Breast epithelium (tissue), 4 donors: ENCODE measurements at places on chromosomes 7 and 10. TPM values are rescaled to one million over a fixed set of nuclear protein-coding genes. Genes with fewer than 3 reads are reported as not detected.

MET gene
- 40.6 TPM for total RNA-seq

YWHAG gene
- total RNA-seq, result 58.7 TPM

CPVL gene
- total RNA-seq, result 13.4 TPM

CPN1 gene
- not detected for total RNA-seq

GRCh38 chr10:14382531-14382930, 51.8 kb upstream of the FRMD4A start:
- H3K4me1 ChIP-seq, result no peaks in the 10 kb centered on the region
- H3K27ac ChIP-seq, result no peak overlapping the region
- no peak overlapping the region for H3K4me3 ChIP-seq

DNA sequence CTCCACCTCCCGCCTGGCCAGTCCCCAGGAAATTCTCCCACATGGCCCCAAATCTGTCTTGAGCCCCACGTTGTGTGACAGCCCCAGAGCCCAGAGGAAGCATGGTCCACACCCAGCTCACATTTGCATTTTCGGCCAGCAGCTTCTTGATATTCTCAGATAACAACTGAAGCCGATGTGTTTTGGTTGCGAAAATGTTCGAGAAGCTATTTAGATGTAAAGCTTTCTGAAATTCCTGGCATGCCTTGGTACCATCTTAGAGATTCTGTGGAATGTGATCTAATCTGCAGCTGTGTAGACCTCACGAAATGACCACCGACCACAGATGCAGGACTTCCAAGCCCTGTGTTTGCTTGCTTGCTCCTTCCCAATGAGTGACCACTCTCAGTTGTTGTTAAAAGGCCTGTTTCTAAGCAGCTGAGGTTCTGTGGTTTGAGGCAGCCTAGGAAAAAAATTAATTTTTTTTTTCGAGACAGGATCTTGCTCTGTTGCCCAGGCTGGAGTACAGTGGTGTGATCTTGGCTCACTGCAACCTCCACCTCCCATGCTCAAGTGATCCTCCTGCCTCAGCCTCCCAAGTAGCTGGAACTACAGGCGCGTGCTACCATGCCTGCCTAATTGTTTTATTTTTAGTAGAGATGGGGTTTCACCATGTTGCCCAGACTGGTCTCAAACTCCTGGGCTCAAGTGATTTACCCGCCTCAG, 8.8 kb downstream of the SLC4A2 start:
- H3K27ac ChIP-seq, result no peak overlapping the region
- H3K36me3 ChIP-seq, result peaks cover 21% of the 10 kb centered on the region
- H3K27me3 ChIP-seq, result no peaks in the 10 kb centered on the region
- no peak for DNase-seq
- no peaks in the 10 kb centered on the region for H3K4me1 ChIP-seq

- no peaks in the 10 kb centered on the region for H3K27me3 ChIP-seq
- peaks cover 8% of the 10 kb centered on the region for H3K36me3 ChIP-seq
- H3K4me1 ChIP-seq, result no peaks in the 10 kb centered on the region
- H3K4me3 ChIP-seq, result no peak overlapping the region
Measured at GRCh38 chr7:1466524-1467271, 7.4 kb upstream of the MICALL2 start.

GRCh38 chr7:33072471-33072870, 9.9 kb upstream of the NT5C3A start:
- no peaks in the 10 kb centered on the region for H3K36me3 ChIP-seq
- H3K27me3 ChIP-seq, result no peaks in the 10 kb centered on the region
- no peaks in the 10 kb centered on the region for H3K4me1 ChIP-seq
- no peak overlapping the region for H3K27ac ChIP-seq
- no peak for DNase-seq
- H3K4me3 ChIP-seq, result no peak overlapping the region

- peaks cover 7% of the 10 kb centered on the region for H3K4me1 ChIP-seq
- no peak overlapping the region for H3K27ac ChIP-seq
Measured at GRCh38 chr10:86371116-86371515, 4.5 kb upstream of the GRID1 start.

DNA sequence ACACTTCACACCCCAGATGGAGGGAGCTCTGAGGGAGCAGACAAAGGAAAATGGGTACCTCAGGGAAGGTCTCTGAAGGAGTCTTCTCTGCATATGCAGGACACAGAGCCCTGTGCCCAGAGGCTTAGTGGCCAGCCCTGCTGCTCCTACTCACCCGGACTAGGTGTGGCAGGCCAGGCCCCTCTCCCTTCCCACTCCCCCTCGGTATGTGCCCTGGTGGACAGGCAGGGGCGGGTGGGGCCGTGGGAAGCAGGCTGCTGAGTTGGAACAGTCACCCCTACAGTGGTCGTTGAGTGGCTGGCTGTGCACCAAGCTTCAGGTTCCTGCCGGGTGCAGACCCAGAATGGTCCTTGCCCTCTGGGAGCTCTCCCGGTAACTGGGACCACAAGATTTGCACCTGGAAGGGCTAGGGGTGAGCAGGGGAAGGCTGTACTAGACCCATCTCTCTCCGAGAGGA, 68.6 kb downstream of the ZMIZ1 start:
- no peaks in the 10 kb centered on the region for H3K27me3 ChIP-seq
- no peaks in the 10 kb centered on the region for H3K36me3 ChIP-seq
- H3K4me3 ChIP-seq, result no peak overlapping the region
- peak overlapping the region; percentile 66 for H3K27ac ChIP-seq

DNA sequence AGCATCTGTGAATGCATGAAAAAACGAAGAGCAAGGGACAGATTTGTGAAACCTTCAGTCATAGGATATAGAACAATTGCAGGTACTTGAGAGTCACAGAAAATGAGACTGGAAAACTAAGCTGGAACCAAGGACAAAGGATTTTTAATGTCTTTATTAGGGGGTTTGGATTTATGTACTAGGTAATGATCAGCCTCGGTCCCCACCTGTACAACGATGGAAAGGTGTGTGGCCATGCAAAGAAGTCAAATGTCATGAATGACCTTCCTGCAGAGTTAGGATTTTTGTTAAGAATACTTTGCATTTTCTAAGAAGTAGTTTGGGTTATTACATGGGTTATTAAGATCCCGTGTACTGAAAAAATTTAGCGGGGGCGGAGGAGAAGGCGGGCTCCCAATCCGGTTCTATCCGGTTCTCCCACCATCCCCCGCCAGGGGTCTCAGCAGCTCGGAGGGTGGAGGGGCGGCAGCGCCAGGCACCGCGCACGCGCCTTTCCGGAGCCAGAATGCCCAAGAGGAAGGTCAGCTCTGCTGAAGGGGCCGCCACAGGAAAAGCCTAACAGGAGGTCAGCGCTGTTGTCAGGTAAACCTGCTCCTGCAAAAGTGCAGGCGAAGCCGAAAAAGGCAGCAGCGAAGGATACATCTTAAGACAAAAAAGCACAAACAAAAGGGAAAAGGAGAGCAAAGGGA, 327.5 kb upstream of the PLXDC2 start:
- H3K36me3 ChIP-seq, result no peaks in the 10 kb centered on the region
- peak overlapping the region; percentile 45 for H3K4me3 ChIP-seq
- no peaks in the 10 kb centered on the region for H3K27me3 ChIP-seq
- DNase-seq, result no peak
- no peaks in the 10 kb centered on the region for H3K4me1 ChIP-seq
- peak overlapping the region; percentile 21 for H3K27ac ChIP-seq

- H3K4me1 ChIP-seq, result no peaks in the 10 kb centered on the region
- no peaks in the 10 kb centered on the region for H3K27me3 ChIP-seq
- DNase-seq, result no peak
- H3K27ac ChIP-seq, result no peak overlapping the region
Measured at GRCh38 chr10:102437515-102437914, 5.1 kb upstream of the CUEDC2 start.

DNA sequence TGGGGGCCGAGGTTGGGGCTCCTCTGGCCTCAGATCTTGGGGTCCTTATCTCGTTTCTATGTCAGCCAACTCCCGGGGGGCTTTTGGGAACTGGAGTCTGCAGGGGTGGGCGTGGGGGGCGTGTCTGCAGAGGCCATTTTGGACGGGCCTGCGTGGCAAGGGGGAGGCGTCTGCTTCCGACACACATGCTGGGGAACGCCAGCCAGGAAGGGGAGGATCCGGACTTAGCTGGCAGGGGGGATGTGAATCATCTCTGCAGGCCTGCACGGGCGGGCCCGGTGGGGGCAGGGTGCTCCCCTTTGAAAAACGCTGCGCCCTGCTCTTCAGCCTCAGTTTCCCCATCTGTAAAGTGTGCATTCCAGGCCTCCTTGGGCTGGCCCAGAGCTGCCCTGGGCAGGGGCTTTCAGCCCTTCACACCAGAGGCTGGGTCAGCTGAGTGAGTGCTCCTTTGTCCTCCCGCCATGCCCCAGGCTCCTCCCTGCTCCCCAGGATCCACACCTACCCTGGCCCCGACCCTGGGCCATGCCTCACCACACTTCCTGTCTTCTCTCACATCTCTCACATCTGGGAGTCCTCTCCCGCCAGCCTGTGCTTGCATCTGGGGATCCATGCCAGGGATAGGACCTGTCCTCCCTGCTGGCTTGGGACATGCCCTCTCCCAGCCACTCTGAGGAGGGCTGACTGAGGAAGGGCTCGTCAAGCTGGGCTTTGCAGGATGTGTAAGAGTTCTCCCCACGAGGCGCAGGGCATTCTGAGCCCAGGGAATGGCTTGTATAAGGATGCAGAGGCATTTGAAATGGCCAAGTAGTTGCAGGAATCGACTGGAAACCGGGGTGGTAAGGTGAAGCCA, 172.6 kb upstream of the TNRC18 start:
- DNase-seq, result peak; percentile 76
- H3K27ac ChIP-seq, result peak overlapping the region; percentile 67
- peaks cover 14% of the 10 kb centered on the region for H3K4me1 ChIP-seq
- no peaks in the 10 kb centered on the region for H3K36me3 ChIP-seq

- no peaks in the 10 kb centered on the region for H3K36me3 ChIP-seq
- H3K27ac ChIP-seq, result no peak overlapping the region
- H3K27me3 ChIP-seq, result no peaks in the 10 kb centered on the region
Measured at GRCh38 chr7:83614112-83614511, 34.8 kb downstream of the SEMA3E start.

- no peaks in the 10 kb centered on the region for H3K36me3 ChIP-seq
- no peak overlapping the region for H3K4me3 ChIP-seq
Measured at GRCh38 chr7:1246871-1247526, 14.3 kb downstream of the UNCX start.

DNA sequence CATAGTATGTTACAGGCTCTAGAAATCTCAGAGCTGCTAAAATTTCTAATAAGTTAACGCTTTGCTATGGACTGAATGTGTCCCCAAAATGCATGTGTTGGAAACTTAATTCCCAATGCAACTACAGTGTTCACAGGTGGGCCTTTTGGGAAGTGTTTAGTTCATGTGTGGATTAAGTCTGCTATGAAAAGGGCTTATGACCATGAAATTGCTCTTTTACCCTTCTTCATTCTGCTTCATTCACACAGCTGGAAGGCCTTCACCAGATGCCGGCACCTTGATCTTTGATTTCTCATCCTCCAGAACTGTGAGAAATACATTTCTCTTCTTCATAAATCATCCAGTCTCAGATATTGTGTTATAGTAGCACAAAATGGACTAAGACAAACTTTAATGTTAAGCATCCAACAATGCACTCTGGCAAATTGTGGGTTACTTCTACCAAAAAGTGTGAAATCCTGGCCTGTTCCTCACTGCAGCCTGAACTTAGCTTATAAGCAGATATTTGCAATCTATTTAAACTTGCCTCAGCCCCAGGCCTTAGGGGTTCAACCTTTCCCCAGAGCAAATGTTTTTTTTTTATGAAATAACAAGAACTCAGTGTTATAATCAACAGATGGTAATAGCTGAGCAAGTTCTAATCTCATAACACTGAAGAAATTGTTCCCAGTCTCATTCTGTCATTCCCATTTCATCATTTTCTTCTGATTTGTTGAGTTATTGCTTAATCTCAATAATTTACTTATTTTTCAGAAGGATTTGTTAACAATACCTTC, 523.6 kb downstream of the KIF20B start:
- H3K4me3 ChIP-seq, result no peak overlapping the region
- no peaks in the 10 kb centered on the region for H3K4me1 ChIP-seq
- no peaks in the 10 kb centered on the region for H3K27me3 ChIP-seq
- DNase-seq, result no peak
- no peak overlapping the region for H3K27ac ChIP-seq

DNA sequence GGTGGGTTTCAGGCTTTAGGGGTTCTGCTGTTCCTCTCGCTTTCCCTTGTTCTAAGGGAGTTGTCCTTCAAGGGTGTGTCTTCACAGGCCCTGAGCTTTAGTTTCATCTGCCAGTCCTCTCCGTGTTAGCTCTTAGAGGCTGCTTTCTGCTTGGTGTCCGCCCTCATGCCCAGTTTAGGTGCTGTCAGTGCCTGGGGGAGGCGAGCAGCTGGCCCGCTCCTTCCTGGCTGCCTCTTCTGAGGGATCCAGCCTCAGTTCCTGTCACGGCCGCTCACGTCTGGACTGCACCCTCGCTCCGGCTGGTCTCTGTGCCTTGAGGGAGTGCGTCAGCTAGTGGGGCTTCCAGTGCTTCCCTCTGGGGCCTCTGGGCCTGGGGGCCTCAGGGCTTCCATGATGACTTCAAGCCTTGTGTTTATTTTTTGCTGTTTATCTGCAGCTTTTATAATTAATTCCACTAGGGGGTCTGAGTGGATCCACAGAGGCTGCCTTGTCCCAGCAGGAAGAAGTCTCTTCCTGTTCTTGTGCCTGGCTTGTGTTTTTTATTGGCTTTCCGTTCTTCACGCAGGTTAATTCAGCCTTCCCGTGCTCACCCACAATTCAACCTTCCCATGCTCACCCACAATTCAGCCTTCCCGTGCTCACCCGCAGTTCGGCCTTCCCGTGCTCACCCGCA, 33.0 kb downstream of the WDR37 start:
- H3K27ac ChIP-seq, result no peak overlapping the region
- no peak overlapping the region for H3K4me3 ChIP-seq
- no peaks in the 10 kb centered on the region for H3K4me1 ChIP-seq
- no peak for DNase-seq
- no peaks in the 10 kb centered on the region for H3K27me3 ChIP-seq

- peaks cover 11% of the 10 kb centered on the region for H3K4me1 ChIP-seq
- H3K4me3 ChIP-seq, result no peak overlapping the region
- peak overlapping the region; percentile 56 for H3K27ac ChIP-seq
- H3K36me3 ChIP-seq, result no peaks in the 10 kb centered on the region
- no peaks in the 10 kb centered on the region for H3K27me3 ChIP-seq
- DNase-seq, result no peak
Measured at GRCh38 chr7:96303686-96304443, 18.0 kb downstream of the SLC25A13 start.

GRCh38 chr7:126426652-126427051, 826.1 kb downstream of the GRM8 start:
- H3K4me1 ChIP-seq, result no peaks in the 10 kb centered on the region
- H3K27ac ChIP-seq, result no peak overlapping the region
- DNase-seq, result no peak

DNA sequence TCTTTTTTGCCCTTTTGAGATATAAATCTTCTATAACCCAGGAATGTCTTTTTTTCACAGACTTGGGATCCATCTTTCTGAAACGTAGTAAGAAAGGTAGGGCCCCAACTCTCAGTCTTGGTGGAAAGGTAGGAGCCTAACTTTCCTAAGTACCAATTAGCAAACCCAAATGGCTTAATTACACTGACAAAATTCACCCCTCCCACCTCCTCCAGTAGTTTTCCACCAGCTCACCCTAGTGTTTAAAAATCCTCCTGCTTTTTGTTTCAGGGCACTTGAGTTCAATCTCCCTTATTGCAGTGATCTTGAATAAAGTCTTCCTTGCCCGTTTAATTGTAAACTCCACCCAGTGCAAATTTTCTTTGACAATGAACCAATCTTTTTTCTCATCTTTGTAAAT, 600.0 kb downstream of the PHTF2 start:
- no peak overlapping the region for H3K27ac ChIP-seq
- no peaks in the 10 kb centered on the region for H3K27me3 ChIP-seq
- no peaks in the 10 kb centered on the region for H3K4me1 ChIP-seq
- no peak for DNase-seq

- H3K4me1 ChIP-seq, result no peaks in the 10 kb centered on the region
- DNase-seq, result no peak
- H3K36me3 ChIP-seq, result peaks cover 4% of the 10 kb centered on the region
- no peak overlapping the region for H3K27ac ChIP-seq
Measured at GRCh38 chr7:83161186-83161585, 1.5 kb downstream of the PCLO start.
